Kidney tubule cell (primary cell): ENCODE measurements at places on chromosomes 11 and 22.

- no peak for DNase-seq
Measured at GRCh38 chr11:132780046-132780445, 752.3 kb downstream of the OPCML start.

DNA sequence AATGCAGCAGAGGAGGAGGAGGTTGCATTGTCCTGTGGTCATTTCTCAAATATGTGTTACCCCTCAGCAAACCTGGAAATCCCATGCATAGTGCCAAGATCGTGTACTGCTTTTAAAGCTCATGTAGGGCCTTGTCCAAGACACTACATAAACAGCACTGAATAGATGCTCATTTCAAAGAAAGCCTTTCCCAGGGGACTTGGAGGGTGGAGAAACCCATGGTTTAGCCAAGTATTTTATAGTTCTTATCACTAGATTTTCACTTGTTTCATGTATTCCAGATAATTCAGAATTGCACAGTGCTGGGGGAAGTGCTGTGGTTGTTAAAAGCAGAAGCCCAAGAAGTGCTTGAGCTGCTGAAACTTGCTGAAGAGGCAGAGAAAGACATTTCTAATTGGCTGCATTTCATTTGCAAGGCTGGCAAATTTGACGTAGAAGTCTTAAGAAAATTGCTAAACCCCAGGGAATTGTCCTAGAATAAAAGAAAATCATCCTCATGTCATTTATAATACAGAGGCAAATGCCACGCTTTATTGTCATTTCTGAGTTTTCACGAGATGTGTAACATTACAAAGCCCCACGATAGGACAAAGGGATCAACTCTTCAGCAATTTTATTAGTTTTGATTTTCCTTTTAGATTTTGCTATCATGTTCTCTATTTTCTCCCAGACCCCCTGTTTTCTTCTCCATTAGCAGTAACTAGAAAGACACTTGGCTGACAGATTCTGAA, 20.1 kb downstream of the CSRP3 start:
- no peak for DNase-seq

DNA sequence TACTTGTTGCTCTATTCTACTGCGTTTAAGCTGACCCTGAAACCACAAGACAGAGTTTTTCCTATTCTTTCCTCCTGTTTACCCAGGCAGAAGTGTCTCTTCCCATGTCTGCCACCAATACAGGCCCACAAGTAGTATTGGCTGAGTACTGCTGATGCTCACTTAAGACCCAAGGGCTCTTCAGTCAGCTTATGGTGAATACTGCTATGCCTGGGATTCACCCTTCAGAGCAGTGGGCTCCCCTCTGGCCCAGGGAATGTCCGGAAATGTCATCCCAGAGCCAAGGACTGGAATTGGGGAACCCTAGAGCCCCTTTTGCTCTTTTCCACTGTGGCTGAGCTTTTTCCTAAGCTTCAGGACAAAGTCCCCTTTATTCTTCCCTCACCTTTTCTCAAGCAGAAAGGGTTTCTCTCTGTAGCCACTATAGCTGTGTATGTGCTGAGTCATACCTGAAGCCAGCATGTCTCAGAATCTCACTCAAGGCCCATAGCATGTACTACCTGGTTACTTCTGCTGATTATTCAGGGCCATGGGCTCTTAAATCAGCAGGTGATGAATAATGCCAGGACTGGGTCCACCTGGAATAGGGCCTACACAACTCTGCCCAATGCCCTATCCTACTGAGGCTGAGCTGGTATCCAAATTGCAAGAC, 745.8 kb upstream of the ANO5 start:
- peak; percentile 76 for DNase-seq

DNA sequence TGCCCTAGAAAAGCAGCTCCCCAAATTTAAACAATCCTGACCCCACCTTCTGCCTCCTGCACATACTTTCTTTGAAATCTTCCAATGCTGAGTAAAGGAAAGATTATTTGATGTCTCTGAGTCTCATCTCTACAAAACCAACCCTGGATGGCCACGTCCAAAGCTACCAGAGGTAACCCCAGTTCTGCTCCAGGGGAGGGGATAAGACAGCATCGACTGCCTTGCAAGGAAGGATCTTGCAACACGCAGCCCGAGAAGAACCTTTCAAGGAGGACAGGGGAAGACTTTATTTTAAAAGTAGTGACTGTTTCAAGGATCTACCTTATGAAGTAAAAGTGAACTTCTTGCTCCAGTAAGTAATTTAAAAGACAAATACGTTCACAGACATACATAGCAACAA, 66.5 kb upstream of the TMEM45B start:
- no peak for DNase-seq

- no peak for DNase-seq
Measured at GRCh38 chr11:14852571-14853177, 39.4 kb downstream of the CYP2R1 start.

GRCh38 chr22:25153961-25154666, 45.5 kb upstream of the CRYBB3 start:
- DNase-seq, result peak; percentile 42

DNA sequence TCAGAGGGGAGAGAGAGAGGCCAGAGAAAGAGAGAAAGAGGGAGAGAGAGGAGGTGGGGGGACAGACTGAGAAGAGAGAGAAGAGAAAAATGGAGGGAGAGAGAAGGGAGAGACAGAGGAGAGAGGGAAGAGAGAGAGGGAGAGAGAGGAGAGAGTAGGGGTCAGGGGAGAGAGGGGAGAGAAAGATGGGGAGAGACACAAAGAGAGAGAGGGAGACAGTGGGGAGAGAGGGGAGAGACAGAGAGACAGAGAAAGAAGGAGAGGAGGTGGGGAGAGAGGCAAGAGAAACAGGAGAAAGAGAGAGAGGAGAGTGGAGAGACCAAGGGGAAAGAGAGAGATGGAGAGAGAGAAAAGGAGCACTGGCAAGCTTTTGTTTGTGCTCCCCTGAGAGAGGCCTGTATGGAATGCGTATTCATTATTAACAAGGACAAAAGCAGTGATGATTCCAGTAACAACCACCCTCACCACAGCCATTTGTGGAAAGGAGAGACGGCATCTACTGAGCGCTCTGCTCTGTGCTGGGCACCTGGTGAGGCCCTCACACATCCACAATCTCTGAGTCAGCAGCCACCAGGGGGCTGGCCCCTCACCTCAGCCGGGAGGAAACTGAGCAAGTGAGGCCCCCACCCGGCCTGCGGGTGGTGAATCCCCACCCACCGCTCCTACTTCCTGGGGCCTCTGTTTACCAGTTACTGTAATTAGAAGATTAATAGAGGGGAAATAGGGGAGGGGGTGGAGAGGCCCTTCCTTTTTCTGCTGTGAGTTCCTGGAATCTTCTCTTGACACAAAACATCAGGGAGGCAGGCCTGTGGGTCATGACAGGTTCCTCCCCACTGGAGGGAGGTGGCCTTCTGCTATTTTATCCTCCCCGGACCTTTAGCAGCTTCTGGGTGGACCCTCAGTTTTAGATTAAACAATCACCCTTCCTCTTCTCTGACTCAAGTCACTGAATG, 14.6 kb upstream of the MIAT start:
- DNase-seq, result no peak

GRCh38 chr11:27754035-27755017, 54.1 kb upstream of the BDNF start:
- DNase-seq, result peak; percentile 94

GRCh38 chr22:26768952-26769351, 111.6 kb downstream of the MIAT start:
- DNase-seq, result no peak

DNA sequence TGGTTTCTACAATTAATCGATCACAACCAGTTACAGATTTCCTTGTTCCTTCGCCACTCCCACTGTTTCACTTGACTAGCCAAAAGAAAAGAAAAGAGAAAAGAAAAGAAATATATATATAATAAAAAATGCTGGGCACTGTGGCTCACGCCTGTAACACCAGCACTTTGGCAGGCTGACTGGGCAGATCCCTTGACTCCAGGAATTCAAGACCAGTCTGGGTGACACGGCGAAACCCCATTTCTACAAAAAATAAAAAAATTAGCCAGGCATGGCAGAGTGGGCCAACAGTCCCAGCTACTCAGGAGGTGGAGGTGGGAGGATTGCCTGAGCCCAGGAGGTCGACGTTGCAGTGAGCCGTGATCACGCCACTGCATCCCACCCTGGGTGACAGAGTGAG, 83.8 kb downstream of the NAT10 start:
- peak; percentile 35 for DNase-seq

DNA sequence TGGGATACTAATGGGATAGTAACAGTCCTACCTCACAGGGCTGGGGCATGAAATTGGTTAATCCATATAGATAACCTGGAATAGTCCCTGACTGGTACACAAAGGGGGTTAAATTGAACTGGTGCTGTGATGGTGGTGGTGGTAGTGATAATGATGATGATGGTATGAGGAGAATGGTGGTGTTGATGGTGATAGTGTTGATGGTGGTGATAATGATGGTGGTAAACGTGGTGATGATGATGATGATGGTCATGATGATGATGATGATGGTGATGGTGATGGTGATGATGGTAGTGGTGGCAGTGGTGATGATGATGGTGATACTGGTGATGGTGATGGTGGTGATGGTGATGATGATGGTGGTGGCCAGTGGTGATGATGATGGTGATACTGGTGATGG, 38.7 kb downstream of the SMIM38 start:
- DNase-seq, result no peak

- no peak for DNase-seq
Measured at GRCh38 chr22:40709752-40710413, 30.6 kb downstream of the MCHR1 start.

DNA sequence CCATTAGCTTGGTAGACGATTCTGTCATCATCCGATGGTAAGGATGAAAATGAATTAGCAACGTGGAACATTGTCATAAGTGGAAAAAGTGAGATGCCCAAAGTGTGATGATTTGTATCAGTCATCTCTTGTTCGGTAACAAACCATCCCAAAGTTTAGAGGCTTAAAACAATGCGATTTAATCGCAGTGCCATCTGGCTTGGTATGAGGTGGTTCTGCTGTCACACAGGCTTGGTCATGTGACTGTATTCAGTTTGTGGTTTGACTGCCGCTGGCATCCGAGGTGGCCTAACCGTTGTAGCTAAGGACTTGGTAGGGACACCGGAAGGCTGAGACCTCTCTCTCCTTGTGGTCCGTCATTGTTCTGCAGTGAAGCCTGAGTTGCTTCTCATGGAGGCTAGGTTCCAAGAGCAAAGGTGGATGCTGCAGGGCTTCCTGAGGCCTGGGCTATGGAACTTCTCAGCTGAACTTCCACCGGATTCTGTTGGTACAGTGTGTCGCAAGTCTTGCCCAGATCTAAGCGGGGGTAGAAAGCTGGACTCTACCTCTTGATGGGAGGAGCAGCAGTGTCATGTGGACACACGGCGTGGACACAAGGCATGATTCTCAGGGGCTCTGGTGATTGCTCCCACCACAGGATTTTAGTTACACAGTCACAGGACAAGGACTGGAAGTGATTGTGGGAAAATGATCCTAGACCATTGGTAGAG, 36.3 kb downstream of the BCR start:
- no peak for DNase-seq

DNA sequence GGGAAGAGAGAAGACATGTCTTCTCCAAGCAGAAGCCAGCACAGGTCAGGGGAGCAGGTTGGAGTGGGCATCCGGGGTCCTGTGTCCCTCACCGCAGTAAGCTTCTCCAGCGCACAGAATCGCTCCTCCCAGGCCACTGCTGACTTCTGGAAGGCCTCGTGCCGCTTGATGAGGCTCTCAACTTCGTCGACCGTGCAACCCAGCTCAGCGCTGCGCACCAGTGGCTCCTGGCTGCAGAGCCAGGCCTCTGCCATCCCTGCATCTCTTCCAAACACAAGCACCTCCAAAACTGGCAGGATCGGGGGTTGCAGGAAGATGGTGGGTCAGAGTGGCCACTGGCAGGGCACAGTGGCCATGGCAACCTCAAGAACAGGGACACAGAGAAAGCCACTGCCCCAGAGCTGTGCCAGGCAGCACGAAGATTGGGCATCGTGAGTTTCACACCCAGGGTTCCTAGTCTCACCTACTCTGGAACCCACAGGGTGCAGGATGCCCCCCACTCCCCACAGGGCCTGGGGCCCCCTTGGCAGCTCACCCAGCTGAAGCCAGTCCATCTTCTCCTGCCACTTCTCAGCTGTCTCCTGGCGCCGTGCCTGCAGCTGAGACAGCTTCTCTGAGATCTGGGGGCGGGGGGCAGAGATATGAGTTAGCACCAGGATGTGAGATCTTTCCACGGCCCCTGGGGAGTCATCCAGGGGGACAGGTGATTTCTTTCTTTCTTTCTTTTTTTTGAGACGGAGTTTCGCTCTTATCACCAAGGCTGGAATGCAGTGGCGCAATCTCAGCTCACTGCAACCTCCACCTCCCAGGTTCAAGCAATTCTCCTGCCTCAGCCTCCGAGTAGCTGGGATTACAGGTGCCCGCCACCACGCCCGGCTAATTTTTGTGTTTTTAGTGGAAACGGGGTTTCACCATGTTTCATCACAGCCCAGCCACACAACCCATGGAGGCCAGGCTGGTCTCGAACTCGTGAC, 11.2 kb upstream of the RBM4B start:
- DNase-seq, result no peak

GRCh38 chr11:134683860-134684259, 271.8 kb upstream of the B3GAT1 start:
- DNase-seq, result no peak

- peak; percentile 74 for DNase-seq
Measured at GRCh38 chr11:95977534-95978174, 53.7 kb upstream of the MTMR2 start.

DNA sequence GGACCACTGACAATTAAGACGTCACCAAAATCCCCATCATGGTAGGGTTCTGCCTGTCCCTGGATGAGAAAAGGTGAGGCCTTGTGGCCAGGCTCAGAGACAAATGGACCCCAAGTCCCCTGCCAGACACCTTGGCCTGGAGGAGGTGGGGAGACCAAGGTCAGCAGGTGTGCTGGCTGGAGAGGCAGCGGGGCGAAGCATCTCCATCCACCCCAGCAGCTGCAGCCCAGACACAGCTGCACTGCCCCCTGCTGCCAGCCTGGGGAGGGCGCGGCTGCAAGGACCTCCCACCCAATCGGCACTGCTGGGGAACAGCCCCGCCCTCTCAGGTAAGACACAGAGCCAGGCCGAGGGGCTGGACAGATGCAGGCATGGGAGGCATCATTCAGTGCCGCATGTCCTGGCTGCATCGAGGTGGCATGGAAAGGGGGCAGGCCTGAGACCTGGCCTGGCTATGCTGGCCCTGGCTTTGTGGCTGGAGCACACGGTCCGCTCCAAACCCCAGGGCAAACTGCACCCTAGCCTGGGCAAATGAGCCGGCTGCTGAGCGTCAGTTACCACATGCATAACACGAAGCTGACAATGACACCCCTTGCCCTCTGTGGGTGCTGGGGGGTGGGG, 12.2 kb upstream of the MFNG start:
- DNase-seq, result peak; percentile 38

DNA sequence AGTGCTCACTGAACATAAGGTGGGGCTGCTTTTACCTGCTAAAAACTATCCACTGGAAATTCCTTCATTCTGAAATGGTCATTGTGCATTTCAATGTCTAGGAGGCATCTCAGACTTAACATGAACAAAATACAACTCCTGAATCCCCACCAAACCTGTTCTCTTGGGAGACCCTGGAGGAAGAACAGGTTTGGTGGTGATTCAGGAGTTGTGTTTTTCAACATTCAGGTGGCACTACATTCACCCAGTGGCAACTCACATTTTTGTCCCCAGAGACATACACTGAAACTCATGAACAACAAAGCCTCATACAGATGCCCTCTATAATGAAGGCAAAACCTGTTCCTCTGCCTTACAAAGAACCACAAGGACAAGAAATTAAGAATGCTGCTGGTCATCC, 64.3 kb upstream of the CYP2D6 start:
- no peak for DNase-seq
